Endothelial cell (in vitro differentiated cells): ENCODE measurements at places on chromosomes 5 and 9. TPM values are rescaled to one million over a fixed set of nuclear protein-coding genes. Genes with fewer than 3 reads are reported as not detected.
A peak's percentile ranks its signal among the peaks of the same experiment; 100 is the strongest.

Gene DCTN3
- 81.5 TPM for total RNA-seq

Gene STK10
- 69.3 TPM for total RNA-seq

Gene SLC6A7
- not detected for total RNA-seq

Gene LHX3
- not detected for total RNA-seq

Gene MYOT
- total RNA-seq, result not detected

Gene ST6GALNAC6
- total RNA-seq, result 80.0 TPM

Gene PRR16
- total RNA-seq, result not detected

Gene LCN1
- total RNA-seq, result not detected

Gene JAKMIP2
- 4.3 TPM for total RNA-seq

- peaks cover 2% of the 10 kb centered on the region for H3K27me3 ChIP-seq
- no peaks in the 10 kb centered on the region for H3K4me1 ChIP-seq
- H3K27ac ChIP-seq, result no peak overlapping the region
- DNase-seq, result no peak
These were observed 731.8 kb downstream of the SEMA5A start for GRCh38 chr5:8814105-8814504.

GRCh38 chr5:72273547-72273946 lies 46.5 kb downstream of the MRPS27 start:
- DNase-seq, result no peak
- H3K27me3 ChIP-seq, result no peaks in the 10 kb centered on the region
- peaks cover 7% of the 10 kb centered on the region for H3K4me1 ChIP-seq
- no peak overlapping the region for H3K4me3 ChIP-seq
- no peak overlapping the region for H3K27ac ChIP-seq
- peaks cover 15% of the 10 kb centered on the region for H3K36me3 ChIP-seq

DNA sequence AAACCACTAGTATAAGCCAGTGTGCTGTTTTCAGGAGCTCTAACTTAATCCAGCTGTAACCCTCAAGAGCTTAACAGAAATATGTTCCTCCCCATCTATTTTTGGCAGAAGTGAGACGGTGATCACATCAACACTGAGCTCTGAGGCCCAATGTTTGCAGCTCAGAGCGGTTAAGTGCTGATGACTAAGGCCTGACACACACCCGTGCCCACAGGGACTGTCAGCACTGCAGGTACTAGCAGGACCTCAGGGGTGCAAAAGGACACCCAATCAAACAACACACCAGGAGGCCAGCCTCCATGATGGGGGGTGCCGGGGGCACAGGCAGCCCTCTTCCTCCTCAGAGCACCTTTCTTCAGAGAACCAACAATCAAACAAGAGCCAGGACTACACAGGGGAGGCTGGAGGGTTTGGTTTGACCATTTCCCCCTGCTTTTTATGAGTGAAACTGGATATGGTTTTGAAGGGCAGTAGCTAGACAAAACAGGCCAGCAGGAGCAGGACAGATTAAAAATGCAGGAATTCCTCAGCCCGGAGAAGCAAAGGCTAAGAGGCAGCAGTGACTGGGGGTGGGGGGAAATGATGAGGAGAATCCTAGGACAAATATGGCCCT lies 61.3 kb downstream of the RAPGEF1 start:
- DNase-seq, result no peak

DNA sequence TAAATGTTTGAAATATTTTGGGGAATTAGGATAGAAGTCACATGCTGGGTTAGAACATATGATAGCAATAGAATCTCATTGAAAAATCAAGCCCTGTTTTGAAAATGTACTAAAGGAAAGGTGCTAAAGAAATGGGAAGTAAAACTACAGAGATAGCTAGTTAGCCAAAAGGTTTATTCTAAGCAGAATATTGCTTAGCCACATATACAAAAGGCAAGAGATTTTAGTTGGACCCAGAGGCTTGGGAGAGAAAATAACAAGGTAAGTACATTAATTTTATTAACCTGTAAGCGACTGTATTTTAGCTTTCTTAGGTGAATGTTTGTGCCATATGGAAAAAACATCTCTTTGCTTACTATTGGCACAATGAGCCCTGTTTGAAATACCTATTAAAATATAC lies 108.3 kb downstream of the RPS23 start:
- H3K36me3 ChIP-seq, result no peaks in the 10 kb centered on the region
- H3K27me3 ChIP-seq, result no peaks in the 10 kb centered on the region
- no peak for DNase-seq
- H3K4me1 ChIP-seq, result peaks cover 19% of the 10 kb centered on the region
- no peak overlapping the region for H3K4me3 ChIP-seq

- H3K4me3 ChIP-seq, result no peak overlapping the region
- no peak for DNase-seq
- peak overlapping the region; percentile 18 for H3K27ac ChIP-seq
- peaks cover 50% of the 10 kb centered on the region for H3K36me3 ChIP-seq
These were observed 47.7 kb downstream of the SPTAN1 start for GRCh38 chr9:128600099-128600498.

DNA sequence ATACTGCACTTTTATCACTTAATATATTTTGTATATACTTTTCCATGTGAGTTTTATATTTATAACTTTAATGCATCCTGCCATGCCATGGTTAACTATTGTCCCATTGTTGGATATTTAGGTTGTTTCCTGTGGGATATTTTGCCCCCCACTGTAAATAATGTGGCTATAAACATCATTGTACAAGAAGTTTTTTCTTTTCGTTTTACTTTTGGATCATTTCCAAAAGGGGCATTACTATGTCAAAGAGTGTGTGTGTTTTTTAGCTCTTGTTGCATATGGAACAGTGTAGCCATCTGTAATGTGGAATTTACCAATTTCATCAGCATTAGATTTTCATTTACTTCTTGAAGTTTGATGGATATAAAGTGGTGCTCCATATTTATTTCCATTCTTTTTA lies 13.3 kb downstream of the ITGA2 start:
- H3K4me3 ChIP-seq, result no peak overlapping the region
- H3K27me3 ChIP-seq, result no peaks in the 10 kb centered on the region
- no peak for DNase-seq

DNA sequence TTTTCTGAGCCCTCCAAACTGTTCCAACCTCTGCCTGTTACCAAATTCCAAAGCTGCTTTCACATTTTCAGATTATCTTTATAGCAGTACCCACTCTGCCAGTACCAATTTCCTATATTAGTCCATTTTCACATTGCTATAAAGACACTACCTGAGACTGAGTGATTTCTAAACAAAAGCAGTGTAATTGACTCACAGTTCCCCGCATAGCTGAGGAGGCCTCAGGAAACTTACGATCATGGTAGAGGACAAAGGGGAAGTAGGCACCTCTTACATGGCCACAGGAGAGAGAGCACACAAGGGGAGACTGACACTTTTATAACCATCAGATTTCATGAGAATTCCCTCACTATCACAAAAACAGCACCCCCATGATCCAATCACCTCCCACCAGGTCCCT lies 105.0 kb downstream of the DTWD2 start:
- no peaks in the 10 kb centered on the region for H3K36me3 ChIP-seq
- no peak overlapping the region for H3K4me3 ChIP-seq
- peaks cover 3% of the 10 kb centered on the region for H3K4me1 ChIP-seq
- H3K27ac ChIP-seq, result no peak overlapping the region

DNA sequence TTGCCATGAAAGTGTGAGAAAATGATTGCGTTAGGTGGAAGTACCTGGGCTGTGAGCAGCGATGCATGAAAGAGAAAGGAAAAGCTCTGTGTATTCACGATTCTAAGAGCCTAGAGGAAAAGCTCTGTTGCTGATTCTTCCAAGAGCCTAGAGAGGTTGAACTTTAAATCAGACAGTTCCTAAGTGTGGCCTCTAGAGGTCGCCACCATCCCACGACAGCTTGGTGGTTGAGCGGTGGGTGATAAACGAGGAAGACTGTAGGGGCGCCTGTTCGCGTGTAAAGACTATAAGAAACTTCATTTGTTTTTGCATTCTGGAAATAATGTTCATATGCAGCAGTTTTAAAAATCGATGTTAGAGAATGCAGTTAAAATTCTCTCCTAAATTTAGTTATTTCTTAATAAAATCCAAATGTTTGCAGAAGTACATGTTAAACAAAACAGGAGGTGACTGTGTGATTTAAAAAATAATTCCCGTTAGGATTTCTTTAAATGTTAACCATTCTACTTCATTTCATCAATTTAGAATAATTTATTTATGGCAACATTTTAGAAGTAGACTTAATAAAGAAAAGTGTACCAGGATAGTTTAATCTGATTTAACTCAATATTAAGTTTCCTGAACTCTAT lies 107.7 kb downstream of the TENT4A start:
- peak; percentile 78 for DNase-seq
- H3K27me3 ChIP-seq, result peaks cover 4% of the 10 kb centered on the region
- no peaks in the 10 kb centered on the region for H3K36me3 ChIP-seq
- no peak overlapping the region for H3K27ac ChIP-seq

- H3K36me3 ChIP-seq, result peaks cover 77% of the 10 kb centered on the region
- H3K4me3 ChIP-seq, result peak overlapping the region; percentile 43
- peaks cover 4% of the 10 kb centered on the region for H3K27me3 ChIP-seq
- DNase-seq, result no peak
- peaks cover 26% of the 10 kb centered on the region for H3K4me1 ChIP-seq
These were observed 29.0 kb downstream of the KLHL3 start for GRCh38 chr5:137706841-137707240.

DNA sequence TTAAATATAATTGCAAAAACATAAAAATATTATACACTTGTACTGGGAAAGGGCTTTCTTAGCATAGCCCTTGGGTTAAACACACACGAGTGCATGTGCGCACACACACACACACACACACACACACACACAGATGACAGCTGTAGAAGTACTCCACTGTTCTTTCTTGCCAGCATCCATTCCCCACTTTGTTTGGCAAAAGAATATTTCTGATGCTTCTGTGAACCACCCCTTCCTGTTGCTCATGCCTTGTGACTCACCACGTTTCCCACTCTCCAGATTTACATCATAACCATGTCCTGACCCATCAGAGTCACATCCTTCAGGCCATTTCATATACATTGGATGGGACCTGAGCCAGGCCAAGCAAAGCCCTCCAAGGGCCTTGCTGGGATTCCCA lies 280.1 kb downstream of the DNAH5 start:
- no peak overlapping the region for H3K4me3 ChIP-seq
- DNase-seq, result no peak
- no peaks in the 10 kb centered on the region for H3K27me3 ChIP-seq
- peaks cover 14% of the 10 kb centered on the region for H3K4me1 ChIP-seq
- H3K27ac ChIP-seq, result no peak overlapping the region
- H3K36me3 ChIP-seq, result no peaks in the 10 kb centered on the region

- no peak overlapping the region for H3K4me3 ChIP-seq
- H3K27me3 ChIP-seq, result no peaks in the 10 kb centered on the region
- no peaks in the 10 kb centered on the region for H3K36me3 ChIP-seq
- H3K27ac ChIP-seq, result no peak overlapping the region
- no peak for DNase-seq
These were observed 236.9 kb downstream of the SAXO1 start for GRCh38 chr9:18795947-18796671.
